ENCODE measurements at places on chromosomes 4 and X.

- no peak for DNase-seq
Observed at GRCh38 chrX:24231131-24231540, 81.6 kb downstream of the ZFX start.

DNA sequence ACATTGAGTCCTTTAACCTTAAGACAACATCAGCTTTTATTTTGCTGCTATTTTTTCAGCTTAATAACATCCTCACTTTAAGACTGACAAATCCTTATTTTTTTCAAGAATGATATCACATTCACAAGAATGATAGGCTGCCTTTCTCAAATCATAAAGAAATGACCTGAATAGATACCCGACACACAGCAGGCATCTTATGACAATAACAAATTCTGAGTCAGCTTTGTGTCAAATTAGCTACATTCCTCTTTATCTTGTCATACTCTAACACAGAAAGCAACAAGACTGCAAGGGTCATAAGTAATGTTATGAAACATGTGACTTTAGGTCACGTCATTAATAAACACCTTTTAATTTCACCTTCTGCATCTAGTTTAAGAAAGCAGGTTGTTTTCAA lies 2387.6 kb downstream of the PCDH7 start:
- DNase-seq: no peak

- no peak for DNase-seq
Observed at GRCh38 chr4:76311896-76312331, 5.4 kb downstream of the STBD1 start.

GRCh38 chrX:153865685-153866084 lies 20.3 kb downstream of the L1CAM start:
- DNase-seq: no peak

- no peak for DNase-seq
Observed at GRCh38 chr4:183328832-183329231, 6.6 kb upstream of the CLDN24 start.

DNA sequence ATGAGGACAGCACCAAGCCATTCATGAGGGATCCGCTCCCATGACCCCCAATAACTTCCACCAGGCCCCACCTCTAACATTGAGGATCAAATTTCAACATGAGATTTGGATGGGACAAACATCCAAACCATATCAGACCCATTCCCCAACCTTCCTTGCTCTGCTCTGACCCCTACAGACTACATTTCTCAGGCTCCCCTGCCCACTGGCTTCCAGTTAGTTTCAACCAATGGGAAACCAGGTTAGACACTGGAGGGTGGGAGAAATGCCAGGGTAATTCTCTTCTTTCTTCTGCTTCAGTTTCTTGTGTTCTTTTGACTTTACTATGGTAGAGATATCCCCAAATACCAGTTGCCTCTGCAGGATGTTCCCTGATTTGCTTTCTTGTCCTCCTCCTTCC lies 125.7 kb downstream of the CLCN4 start:
- no peak for DNase-seq

DNA sequence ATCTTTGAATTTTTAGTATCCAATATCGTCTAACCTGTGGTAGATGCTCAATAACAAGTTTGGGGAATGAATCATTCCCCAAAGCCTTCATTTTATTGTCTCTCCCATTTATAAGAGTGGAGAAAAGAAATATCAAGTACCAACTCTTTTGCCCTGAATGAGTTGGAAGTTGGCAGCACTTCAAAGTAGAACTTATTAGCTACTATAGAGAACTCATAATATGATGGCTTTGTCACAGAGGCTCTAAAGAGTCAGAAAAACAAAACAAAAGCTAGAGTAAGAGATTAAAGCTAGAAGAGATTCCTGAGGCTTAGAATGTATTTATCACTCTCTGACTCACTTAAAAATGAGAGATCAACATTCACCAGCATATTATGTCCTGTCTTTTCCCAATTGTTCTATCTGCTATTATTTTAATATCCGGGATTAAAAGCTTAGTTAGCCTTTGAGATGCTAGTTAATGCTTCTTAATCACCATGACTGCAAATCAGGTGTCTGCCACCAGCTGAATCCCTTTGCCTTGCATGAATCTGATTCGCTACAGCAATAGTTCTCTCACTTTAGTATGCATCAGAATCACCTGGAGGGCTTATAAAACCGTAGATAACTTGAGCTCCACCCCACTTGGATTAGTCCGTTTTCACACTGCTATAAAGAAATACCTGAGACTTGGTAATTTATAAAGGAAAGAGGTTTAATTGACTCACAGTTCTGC lies 77.9 kb downstream of the PALLD start:
- DNase-seq: peak; percentile 77
